Spinal cord (tissue), 10 donors: ENCODE measurements at places on chromosomes 11 and 22. TPM values are rescaled to one million over a fixed set of nuclear protein-coding genes. Genes with fewer than 3 reads are reported as not detected.

CLCF1 gene
- total RNA-seq = 0.50 TPM

TRIM49 gene
- total RNA-seq = not detected

MYH9 gene
- total RNA-seq = 93.4 TPM

NNMT gene
- total RNA-seq = 3.4 TPM

APOA1 gene
- total RNA-seq = 2.5 TPM

RAD9A gene
- 20.9 TPM for total RNA-seq

OR8D1 gene
- total RNA-seq = not detected

CLMP gene
- total RNA-seq = 33.8 TPM
